ENCODE measurements at places on chromosomes 16 and 17.

DNA sequence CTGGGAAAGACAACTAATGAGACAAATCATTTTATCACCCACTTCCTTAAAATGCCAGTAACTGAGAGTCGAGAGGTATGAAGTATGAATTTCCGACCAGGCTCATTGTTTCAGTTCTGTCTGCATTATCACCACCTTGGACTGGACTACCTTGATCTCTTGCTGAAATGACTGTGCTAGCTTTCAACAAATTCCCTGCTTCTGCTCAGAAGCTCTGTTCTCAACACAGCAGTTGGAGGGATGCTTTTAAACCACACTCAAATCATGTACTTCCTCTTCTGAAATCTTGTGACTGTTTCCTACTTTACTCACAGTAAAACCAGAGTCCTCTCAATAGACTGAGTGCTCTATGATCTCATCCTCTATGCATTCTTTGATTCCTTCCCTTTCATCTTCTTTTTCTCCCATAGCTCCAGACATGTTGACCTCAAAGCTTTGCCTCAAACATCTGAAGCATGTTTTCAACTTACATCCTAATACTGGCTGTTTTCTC is 195.8 kb downstream of the KCNJ2 start:
- no peak for DNase-seq

- DNase-seq: no peak
These were observed 7.7 kb downstream of the CORO6 start for GRCh38 chr17:29615048-29615385.

DNA sequence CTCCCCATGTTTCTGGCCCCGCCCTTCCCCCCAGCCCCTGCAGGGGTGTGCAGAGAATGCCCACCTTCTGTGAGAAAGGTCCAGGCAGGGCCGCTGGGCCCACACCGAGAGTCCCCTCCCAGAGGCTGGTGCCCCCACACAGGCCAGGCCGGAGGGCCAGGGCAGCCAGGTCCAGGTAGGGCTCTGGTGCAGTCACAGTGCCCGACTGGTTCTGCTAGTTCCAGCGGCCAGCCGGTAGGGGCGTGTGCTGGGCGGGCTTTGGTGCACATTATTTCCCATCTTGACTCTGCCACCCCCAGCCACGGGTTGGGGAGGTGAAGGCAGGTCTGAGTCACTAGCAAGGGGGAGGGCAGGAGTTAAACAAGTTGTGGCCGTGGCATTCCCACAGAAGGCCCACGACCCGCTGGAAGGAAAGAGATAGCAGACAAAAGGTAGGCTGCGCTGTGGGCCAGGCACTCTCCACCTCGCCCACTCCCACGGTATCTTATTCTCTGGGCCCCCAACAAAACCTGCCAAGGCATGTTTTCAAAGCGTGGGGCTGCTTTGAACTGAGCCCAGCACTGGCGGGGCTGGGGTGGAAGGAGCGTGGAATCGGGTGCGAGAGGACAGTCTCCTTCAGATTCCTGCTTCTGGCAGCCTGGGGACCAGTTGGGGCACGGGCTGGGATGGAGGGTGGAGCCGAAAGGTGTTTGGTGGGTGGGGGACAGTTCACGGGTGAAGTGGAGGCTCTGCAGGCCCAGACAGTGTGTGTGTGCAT is 1.9 kb downstream of the EPN3 start:
- DNase-seq: no peak

GRCh38 chr16:84503751-84504395 is 586 bp downstream of the MEAK7 start:
- no peak for DNase-seq

GRCh38 chr17:855569-855968 is 73.4 kb downstream of the MRM3 start:
- DNase-seq: peak; percentile 45

DNA sequence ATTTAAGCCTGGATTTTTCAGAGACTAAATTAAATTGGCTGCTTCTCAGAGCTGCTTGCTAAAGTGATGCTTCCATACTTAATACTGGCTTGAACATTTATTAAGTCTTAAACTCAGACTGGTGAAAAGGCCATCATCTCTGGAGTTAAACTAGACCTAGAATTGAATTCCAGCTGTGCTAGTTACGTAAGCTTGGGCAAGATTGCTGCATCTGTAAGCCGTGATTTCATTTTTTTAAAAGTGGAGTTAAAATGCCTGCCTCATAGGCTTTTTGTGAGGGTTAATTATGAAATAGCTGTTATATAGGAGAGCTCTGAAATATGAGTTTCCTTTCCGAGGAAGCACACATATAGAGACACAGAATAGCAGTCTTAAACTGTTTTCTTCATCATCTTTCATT is 84.7 kb downstream of the VAT1L start:
- no peak for DNase-seq

DNA sequence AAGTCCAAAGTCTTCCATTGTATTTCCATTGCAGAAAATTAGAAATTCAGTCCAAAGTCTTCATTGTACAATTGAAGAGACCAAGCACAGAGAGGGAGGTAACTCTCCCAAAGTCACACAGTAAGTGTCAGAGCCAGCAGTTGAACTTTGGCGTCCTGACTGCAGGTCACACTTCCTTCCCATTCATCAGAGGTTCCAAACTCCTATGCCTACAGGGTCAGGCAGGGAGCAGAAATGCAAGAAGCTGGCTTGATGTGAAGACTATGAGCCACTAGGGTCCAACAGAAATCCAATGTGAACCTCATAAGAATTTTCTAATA is 44.7 kb upstream of the GRIN2A start:
- no peak for DNase-seq

DNA sequence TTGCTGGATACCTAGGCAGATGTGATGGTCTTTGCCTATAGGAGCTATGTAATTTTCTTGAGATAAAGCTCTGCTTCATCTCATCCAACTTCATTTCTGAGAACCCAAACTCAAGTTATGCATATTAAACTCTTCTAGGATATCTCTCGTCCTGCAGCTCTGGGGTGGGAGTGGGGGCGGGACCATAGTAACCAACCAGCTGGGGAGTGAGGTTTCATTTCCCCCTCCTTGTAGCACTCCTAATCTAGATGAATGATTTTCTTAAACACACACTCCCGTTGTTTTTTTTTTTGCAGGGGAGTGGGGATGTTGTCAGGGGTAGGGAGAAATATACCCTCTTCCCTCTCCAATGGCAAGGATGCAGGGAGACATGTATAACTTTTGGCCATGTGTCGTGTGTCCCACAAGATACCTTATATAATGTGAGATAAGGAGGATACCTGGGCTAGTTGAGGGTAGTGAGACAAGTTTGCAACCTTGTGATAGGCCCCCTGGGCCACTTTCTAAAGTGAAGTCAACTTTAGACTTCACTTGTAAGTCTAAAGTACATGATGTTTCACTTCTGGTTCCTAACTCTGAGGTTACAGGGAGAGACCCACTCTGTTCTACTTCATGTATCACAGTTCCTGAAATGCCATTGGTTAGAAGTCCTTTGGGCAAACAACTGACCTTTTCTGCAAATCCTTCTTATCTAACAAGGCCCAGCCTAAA is 10.5 kb upstream of the HEATR6 start:
- DNase-seq: no peak

DNA sequence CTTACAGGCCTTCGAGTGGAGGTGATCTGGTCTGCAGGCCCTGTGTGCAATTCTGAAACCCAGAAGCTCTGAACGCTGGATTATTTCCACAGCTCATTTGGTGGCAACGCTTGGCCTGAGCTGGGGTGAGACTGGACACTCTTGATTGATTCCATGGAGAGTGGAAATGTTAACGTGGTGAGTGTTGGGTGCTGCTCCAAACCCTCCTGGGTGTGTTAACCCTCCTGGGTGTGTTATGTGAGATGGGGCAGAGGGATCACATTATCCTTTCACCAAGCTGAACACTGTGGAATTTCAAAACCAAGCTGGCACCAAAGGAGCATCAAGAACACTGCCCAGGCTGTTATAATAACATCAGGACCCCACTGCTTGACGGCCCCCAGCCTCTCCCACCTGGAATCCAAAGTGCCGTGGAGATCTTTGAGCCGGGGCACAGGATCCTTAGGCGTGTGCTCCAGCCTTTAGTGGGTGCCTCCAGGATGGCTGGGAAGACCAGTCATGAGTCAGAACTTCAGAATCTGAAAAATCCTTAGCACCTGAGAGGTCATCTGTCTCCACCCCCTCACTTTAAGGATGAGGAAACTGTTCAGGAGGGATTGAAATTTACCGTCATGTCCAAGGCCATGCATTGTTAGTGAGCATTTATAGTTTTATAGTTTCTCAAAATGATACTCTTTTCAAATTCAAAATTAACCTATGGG is 75.0 kb downstream of the RPTOR start:
- DNase-seq: no peak
